ENCODE measurements at places on chromosomes 5 and 9.
A peak's percentile ranks its signal among the peaks of the same experiment; 100 is the strongest.

- DNase-seq, result no peak
Observed at GRCh38 chr5:176740702-176741496, 69.5 kb upstream of the UNC5A start.

- DNase-seq, result no peak
Observed at GRCh38 chr9:38137342-38137741, 68.3 kb upstream of the SHB start.

GRCh38 chr5:12357626-12358025 lies 453.4 kb upstream of the CTNND2 start:
- DNase-seq, result no peak

DNA sequence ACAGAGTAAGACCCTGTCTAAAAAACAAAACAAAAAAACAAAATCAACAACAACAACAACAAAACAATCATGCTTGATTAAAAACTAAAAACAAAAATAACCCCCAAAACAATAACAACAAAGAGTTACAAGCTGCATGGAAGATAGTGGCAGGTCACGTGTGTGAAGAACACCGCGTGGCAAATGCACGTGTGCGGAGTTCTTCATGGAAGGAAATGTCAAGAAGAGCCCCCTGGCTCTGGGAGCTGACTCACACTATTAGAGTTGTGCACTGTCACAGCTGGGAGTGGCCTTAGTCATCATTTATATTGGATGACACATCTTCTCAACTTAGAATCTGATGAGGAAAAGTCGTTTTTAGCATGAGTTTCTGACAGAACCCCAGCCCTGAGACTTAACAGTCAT lies 110.5 kb downstream of the JMY start:
- no peak for DNase-seq

GRCh38 chr9:2228132-2228531 lies 213.0 kb downstream of the SMARCA2 start:
- DNase-seq, result peak; percentile 18

GRCh38 chr9:113882636-113883164 lies 6.6 kb downstream of the ZNF618 start:
- no peak for DNase-seq

DNA sequence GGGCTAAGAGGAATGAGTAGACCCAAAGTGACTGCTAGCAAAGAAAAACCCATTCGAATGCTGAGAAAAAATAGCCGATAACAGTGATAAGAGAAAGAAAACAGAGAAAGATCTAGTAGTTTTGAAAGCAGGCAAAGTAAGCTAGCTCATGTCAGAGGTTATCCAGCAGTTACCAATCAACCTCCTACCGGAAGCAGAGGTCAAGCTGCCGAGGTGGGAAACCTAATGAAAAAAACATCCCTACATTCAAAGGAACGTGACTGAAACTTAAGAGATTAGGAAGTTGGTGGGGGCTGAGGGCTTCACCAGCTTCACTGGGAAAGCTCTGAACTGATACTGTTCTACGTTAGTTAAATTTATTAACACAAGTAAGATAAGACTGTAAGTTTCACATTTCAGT lies 32.6 kb downstream of the SSBP2 start:
- DNase-seq, result no peak

- DNase-seq, result peak; percentile 59
Observed at GRCh38 chr9:113516840-113517577, 53.5 kb downstream of the RGS3 start.

GRCh38 chr9:110605565-110605964 lies 26.0 kb upstream of the SVEP1 start:
- no peak for DNase-seq

GRCh38 chr9:1804128-1804865 lies 210.8 kb upstream of the SMARCA2 start:
- DNase-seq, result no peak

GRCh38 chr9:129720181-129720864 lies 32.5 kb downstream of the PTGES start:
- DNase-seq, result no peak

GRCh38 chr5:28046596-28046995 lies 1008.2 kb upstream of the CDH9 start:
- DNase-seq, result no peak

GRCh38 chr5:158560170-158560569 lies 539.5 kb downstream of the EBF1 start:
- DNase-seq, result no peak
